ENCODE measurements at places on chromosomes 4 and X. TPM values are rescaled to one million over a fixed set of nuclear protein-coding genes. Genes with fewer than 3 reads are reported as not detected.
A peak's percentile ranks its signal among the peaks of the same experiment; 100 is the strongest.

DMRTC1B gene
- total RNA-seq: not detected

EDNRA gene
- total RNA-seq: 6.1 TPM

SLC49A3 gene
- total RNA-seq: 14.9 TPM

TASL gene
- 0.22 TPM for total RNA-seq

NPY5R gene
- total RNA-seq: not detected

COQ2 gene
- 29.1 TPM for total RNA-seq

RBM46 gene
- total RNA-seq: 1.5 TPM

TEX13C gene
- total RNA-seq: 0.13 TPM

UGT2B11 gene
- 0.92 TPM for total RNA-seq

FRMD7 gene
- not detected for total RNA-seq

DNA sequence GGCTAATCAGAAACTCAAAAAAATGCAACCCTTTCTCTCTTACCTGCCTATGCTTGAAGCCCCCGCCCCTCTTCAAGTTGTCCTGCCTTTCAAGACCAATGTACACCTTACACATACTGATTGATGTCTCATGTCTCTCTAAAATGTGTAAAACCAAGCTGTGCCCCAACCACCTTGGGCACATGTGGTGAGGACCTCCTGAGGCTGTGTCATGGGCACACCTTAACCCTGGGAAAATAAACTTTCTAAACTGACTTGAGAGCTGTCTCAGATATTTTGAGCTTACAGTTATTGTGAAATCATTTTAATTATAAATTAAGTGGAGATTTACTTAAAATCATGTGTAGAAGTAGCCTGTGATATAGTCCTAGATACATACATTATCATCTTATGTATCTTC, 22.2 kb downstream of the GUF1 start:
- no peak for DNase-seq

GRCh38 chr4:161929956-161930355, 233.8 kb downstream of the FSTL5 start:
- DNase-seq: no peak

DNA sequence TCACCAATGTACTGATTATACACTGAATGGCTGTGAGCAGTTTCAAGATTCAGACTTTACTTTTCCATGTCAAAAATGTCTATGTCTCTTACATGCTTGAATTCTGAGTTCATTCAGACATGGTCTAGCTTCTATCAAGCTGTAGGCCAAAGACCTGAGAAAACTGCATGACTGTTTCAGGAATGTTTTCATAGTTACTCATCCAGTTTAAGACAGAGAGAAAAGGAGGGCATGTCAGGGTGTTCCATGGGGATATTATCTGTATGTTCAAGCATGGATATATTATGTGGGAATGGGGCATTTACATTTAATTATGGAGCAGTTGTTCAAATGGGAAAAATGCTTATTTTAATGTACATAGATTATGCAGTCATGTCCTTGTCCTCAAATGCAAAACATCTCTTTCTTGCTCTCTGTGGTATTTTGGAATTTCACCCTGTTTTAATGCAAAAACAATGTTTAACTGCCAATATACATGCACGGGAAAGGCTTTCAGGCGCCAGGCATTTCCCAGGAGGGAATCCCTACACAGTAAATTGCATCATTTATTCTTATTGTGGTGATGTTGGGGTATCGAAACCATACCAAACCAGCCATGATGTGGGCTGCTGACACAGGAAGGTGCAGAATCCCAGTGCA, 429.1 kb upstream of the INTU start:
- DNase-seq: no peak

DNA sequence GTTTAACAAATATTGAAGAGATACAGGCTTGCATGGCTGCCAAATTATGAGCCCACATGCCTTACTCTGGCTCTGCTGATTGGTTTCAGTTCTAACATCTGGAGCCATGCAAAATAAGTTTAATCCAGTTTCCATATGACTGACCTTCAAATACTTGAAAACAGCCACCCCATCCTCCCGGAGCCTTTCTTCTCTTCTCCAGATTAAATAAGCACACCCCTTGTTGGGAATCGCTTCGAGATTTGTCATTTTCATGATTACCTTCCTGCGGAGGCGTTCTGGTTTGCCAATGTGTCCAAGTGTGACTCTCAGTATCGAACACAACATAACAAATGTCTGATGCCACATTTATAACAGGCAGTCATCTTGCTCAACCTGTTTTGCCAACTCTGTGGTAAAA, 101.6 kb upstream of the JADE1 start:
- peak; percentile 35 for DNase-seq

DNA sequence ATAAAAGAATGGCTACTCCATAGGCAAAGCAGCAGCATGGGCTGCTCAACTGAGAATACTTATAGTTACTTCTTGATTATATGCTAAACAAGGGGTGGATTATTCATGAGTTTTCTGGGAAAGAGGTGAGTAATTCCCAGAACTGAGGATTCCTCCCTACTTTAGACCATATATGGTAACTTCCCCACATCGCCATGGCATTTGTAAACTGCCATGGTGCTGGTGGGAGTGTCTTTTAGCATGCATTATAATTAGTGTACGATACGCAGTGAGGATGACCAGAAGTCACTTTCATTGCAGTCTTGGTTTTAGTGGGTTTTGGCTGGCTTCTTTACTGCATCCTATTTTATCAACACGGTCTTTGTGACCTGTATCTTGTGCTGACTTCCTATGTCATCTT, 141.5 kb downstream of the MAGEB17 start:
- DNase-seq: no peak

GRCh38 chrX:118423558-118423957, 72.1 kb upstream of the DOCK11 start:
- no peak for DNase-seq

- DNase-seq: peak; percentile 5
Observed at GRCh38 chr4:172514011-172514410, 654.6 kb upstream of the GALNT7 start.

DNA sequence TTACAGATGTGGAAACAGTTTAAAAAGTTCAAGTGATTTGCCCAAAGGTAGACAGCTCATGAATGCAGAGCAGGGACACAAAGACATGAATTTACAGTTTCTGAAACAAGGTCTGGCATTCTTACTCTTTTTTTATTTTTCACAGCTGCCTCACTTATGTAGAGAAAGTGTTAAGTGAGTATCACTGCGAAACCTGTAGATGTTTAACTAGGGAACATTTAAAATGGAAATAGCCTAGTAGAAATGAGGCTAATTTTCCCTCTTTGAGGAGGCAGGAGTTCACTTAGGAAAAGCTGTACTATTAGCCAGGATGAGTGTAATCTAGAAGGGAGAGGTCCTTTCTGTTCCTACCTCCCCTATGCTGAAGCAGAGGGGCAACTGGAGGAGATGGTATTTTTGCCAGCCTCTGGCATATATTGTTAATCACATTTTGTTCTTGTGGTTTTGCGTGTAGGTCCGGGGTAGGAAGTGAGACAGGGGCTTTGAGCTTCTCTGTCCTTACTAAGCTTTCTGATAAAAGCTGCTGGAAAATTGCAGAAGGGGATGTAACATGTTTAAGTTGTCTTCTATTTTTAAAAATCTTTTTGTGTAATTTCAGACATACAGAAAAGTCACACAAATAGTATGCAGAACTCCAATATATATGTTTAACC, 492.8 kb upstream of the NR3C2 start:
- no peak for DNase-seq

DNA sequence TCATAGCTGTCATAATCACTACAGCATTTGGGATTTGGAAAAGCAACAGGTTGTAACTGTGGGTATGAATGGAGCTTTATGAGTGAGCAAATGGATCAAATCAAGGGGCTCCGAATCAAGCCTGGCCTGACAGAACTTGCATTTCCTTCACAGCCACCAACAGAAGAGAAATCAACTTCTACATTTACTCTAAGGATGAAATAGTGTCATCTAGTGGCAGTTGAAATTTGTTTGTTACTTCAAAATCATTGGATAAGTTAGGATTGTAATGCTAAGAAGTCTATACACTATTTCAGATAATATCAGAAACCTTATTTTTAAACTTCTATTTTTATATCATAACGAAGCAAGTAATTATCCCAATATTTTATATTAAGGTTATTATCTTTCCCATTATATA, 10.7 kb upstream of the WDR17 start:
- DNase-seq: no peak

- DNase-seq: peak; percentile 10
Observed at GRCh38 chrX:13702111-13702789, 13.3 kb downstream of the RAB9A start.

GRCh38 chr4:122798101-122798500, 28.5 kb upstream of the FGF2 start:
- DNase-seq: peak; percentile 65

DNA sequence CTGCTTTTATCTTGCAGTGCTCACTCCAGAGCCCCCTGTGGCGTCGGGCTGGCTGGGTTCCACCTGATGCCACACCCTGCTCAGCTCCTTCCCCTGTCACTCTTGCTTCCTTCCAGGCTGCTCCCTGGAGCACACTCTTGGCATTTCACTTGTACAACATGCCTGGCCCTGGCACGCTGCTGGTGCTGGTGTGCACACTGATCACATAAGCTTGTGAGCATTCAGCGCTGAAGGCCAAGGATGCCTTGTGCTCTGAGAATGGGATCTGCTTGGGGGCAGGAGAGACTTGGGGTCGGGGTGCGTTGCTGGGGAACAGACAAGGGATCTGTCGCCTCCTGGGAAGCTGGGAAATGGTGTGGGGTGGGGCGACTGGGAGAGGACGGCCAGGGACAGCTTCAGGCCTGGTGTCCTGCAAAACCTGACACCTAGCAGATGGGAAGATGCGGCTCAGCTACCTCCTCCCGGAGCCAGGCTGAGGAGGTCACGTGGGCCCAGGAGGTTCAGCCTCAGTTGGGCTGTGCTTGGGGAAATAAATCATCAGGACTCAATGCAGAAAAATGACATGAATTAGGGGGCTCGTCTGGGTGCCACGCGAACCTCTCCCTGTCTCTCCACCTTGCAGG, 108.5 kb downstream of the PHKA2 start:
- no peak for DNase-seq

- no peak for DNase-seq
Observed at GRCh38 chr4:87516683-87517082, 12.5 kb downstream of the SPARCL1 start.

Measured in thyroid gland (tissue), 4 donors.